Activated T-helper 1 cell treated with anti-CD3 and anti-CD28 coated beads, Interleukin-12 subunit alpha, Interleukin-12 subunit beta, Interleukin-2, Interleukin-4 antibody, amounts not matched to agents 30 ng/mL and 10 ng/mL and 1 ng/mL, durations not matched to agents 14 hours and 24 hours and 36 hours (primary cell): ENCODE measurements at places on chromosomes 6 and 20. TPM values are rescaled to one million over a fixed set of nuclear protein-coding genes. Genes with fewer than 3 reads are reported as not detected.

GRCh38 chr6:113873043-113873667 lies 16.0 kb downstream of the MARCKS start:
- DNase-seq, result no peak

DNA sequence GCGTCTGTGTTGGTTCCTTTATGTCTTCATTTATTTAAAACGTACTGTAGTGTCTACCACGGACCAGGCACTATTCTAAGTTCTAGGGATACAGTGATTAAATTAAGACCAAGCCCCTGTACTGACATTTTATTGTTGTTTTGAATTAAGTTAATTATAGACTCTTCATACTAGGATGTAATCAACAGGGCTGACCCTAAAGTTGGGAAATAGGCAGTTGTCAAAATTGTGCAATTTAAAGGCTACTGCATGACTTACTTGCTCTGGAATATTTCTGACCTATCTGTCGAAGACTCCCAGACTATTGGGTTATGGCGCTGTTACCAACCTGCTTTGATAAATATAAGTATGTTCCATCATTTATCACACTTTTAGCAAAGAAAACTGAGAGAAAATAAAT lies 6.7 kb downstream of the MYO6 start:
- DNase-seq, result no peak

DNA sequence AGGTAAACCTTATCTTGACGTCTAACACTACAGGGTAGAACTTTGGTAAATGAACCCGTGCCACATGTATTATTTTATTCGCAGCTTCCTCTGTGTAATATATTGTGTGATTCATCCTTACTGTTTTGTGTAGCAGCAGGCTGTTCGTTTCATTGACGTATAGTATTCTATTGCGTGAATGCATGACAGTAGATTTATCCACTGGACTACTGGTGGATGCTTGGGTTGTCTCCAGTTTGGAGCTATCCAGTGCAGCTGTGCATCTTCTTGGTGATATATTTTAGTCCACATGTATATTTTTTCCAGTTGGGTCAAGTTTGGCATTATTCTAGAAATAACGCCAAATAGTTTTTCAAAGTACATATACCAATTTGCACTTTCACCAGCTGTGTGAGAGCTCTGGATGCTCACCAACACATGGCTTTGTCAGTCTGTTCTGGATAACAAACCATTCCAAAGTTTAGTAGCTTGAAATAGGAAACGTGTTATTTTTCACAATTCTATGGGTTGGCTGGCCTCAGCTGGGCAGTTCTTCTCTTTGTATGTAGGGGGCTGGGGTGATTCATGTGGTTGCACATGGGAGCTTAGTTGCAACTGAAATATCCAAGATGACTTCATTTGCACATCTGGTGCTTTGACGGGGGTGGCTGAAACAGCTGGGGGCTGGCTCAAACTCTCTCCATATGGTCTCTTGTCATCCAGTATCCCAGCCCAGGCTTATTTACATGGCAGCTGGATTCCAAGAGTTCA lies 9.3 kb downstream of the ECT2L start:
- DNase-seq, result no peak

DNA sequence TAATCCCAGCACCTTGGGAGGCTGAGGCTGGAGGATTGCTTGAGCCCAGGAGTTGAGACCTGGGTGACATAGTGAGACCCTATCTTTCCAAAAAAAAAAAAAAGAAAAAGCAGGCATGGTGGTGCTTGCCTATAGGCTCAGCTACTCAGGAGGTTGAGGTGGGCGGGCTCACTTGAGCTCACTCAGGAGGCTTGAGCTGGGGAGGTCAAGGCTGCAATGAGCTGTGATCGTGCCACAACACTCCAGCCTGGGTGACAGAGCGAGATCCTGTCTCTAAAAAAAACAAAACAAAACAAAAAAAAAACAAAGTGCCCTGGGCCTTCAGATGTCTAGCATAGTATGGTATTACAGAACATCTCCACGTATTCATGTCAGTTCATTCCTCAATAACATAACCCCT lies 42.9 kb downstream of the ZFAND3 start:
- DNase-seq, result no peak

GRCh38 chr20:62423326-62423706 lies 4.0 kb downstream of the RBBP8NL start:
- DNase-seq, result no peak

GRCh38 chr20:62711703-62712101 lies 3.1 kb downstream of the NTSR1 start:
- no peak for DNase-seq

GRCh38 chr6:162343936-162344645 lies 383.5 kb downstream of the PRKN start:
- DNase-seq, result no peak

DNA sequence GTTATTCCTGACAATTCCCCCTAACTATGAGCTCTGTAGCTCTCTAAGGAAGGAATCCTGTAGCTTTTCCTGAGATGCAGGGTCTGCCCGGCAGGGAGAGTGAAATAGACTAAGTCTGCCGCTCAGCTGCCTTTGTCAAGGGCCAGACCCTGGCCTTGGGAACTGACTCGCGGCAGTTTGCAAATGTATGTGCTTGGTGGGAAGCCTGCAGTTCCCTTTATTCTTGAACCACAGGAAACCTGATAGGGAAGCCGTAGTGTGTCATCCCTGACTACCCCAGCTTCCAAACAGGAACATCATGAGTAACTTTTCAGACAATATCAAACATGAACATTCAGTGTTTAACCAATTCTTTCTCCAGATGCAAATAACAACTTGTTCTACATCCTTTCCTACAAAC lies 78.7 kb upstream of the IFNGR1 start:
- no peak for DNase-seq

Gene ZNF334
- total RNA-seq, result 1.2 and 1.7 TPM in 2 replicates

Gene CLIC1
- 398 and 399 TPM in 2 replicates for total RNA-seq

DNA sequence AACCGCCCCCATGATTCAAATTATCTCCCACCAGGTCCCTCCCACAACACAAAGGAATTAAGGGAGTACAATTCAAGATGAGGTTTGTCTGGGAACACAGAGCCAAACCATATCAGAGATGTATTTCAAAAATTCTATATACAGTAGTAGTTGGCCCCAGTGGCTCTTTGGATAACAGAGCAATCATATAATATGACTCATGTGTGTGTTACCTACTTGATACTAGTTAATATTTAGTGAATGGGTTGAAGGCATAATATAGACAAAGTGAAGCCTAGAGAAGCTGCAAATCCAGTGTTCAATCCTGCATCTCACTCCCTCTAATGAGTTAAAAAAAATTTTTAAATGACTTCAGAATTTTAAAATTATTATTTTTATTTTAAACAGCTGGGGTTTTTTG lies 43.2 kb downstream of the KAT14 start:
- no peak for DNase-seq
